Fibroblast of the conjunctiva (primary cell): ENCODE measurements at places on chromosomes 3 and 15.

- DNase-seq, result no peak
These were observed 20.3 kb upstream of the CYP11A1 start for GRCh38 chr15:74387621-74388362.

- no peak for DNase-seq
These were observed 415.1 kb upstream of the NECTIN3 start for GRCh38 chr3:110656394-110657025.

GRCh38 chr15:43794269-43795037 lies 2.3 kb downstream of the SERF2 start:
- DNase-seq, result no peak

DNA sequence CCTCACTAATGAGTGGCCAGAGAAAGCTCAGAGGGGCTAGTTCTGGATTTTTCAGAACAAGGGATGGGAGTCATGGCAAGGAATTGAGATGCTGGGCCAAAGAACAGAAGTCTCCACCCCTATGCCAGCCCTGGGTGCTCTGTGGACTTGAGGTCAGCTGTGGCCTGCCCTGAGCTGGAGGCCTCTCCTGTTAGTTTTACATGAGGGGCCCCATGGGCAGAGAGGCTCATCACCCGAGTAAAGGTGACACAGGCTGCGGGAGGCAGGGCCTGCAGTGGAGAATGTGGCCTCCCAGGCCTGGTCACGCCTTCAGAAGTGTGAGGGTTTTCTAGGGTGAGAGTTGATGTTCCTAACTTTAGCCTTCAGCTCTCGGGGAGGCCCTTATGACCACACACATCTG lies 44.9 kb downstream of the ABHD5 start:
- DNase-seq, result no peak

DNA sequence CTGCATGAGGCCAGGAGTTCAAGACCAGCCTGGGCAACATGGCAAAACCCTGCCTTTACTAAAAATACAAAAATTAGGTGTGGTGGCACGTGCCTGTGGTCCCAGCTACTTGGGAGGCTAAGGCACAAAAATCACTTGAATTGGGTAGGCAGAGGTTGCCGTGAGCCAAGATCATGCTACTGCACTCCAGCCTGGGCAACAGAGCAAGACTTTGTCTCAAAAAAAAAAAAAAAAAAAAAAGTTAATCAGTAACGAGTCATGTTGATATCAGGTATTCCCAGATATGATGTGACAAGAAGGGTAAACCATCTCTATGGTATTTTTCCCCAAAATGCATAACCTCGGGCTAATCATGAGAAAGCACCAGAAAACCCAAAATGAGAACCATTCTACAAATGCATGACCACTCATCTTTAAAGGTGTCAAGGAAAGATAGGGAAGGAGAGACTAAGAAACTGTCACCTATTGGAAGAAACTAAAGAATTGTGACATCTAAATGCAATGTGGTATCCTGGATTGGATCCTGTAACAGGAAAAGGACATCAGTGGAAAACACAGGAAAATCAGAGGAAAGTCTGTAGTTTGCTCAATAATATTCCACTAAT lies 66.5 kb upstream of the MAP4 start:
- no peak for DNase-seq

- DNase-seq, result no peak
These were observed 33.2 kb upstream of the GOLGA8B start for GRCh38 chr15:34616613-34617012.

GRCh38 chr15:85667491-85668424 lies 127.0 kb downstream of the KLHL25 start:
- DNase-seq, result peak; percentile 98

DNA sequence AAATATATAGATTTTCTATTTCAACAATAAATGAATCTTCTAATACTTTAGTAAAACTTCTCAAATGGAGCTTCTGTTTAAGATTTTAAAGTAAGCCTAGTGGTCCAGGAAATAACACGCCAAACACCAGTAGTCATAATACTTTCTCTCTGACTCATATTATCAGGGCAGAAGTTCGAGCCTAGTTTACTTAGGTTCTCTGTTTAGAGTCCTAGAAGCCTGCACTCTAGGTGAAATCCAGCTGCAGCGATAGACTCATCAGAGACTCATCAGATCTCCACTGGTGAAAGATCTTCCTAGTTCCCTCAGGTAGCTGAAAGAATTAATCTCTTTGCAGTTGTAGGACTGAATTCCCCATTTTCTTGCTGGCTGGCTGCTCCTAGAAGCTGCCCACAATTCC lies 552.5 kb upstream of the ROBO2 start:
- no peak for DNase-seq

DNA sequence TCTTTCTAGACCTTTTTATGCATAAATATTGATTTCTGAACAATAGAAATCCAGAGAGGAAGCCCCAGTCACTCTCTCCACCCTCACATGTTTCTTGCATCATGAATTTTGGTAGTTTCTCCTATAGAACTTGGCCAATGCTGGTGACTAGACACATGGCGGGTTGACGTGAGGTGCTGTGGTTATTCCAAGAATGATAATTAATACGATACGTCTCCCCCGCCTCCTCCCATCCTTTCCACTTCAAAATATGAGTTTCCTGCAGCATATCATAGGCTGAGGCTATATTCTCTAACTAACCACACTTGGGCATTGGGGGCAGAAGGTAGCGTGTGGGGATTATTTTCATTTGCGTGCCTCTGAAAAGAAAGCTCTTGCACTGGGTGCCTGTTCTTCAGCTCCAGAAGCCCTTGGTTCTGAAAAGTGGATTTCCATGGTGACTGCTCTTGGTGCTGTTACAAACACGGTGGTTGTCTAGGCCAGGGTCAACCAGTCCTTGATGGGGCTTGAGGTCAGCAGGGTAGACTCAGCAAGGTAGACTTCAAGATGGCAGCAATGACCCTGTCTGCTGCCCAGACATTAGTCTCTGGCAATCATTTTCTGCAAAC lies 5.3 kb downstream of the TNFSF10 start:
- DNase-seq, result no peak

- DNase-seq, result no peak
These were observed 14.5 kb downstream of the TIPARP start for GRCh38 chr3:156688632-156689452.

- no peak for DNase-seq
These were observed 148.8 kb downstream of the SLC9A9 start for GRCh38 chr3:143699424-143699823.

- DNase-seq, result no peak
These were observed 233.3 kb downstream of the UACA start for GRCh38 chr15:70530017-70530499.
